ENCODE measurements at places on chromosomes 2 and 18.
A peak's percentile ranks its signal among the peaks of the same experiment; 100 is the strongest.

DNA sequence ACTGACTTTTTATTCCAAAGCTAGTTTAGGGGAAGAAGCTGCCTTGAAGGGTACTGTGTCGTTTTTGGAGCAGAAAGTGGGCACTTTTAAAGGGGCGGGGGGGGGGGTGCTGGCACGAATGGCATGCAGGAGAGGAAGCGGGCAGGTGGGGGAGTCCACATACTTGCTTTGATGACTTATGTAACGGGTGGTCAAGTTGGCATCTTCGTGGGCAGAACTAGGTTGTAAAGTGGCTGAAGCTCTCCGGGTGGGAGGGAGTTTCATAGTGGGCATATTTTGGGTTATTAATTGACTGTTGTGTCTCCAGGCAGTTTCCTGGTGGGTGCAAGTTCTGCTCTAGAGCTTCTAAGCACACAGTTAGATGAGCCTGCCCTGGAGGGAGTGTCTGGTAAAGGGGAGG, 19.9 kb downstream of the PCARE start:
- DNase-seq: no peak

DNA sequence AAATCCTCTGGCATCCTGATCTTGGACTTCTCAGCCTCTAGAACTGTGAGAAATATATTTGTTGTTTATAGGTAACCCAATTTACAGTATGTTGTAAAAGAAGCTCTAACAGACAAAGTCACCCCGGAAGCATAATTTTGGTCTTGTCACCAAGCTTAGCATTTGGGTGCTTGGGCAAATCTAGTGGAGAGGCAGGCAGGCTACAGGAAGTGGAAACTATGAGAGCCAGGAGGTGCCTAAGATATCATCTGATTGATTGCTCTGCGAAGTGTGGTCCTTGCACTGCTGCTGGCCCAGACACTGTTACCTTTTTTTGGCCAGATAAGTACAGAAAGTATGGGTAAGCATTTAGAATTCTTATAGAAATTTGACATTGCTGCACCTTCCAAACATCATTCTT, 102.9 kb downstream of the CDC42EP3 start:
- DNase-seq: no peak

DNA sequence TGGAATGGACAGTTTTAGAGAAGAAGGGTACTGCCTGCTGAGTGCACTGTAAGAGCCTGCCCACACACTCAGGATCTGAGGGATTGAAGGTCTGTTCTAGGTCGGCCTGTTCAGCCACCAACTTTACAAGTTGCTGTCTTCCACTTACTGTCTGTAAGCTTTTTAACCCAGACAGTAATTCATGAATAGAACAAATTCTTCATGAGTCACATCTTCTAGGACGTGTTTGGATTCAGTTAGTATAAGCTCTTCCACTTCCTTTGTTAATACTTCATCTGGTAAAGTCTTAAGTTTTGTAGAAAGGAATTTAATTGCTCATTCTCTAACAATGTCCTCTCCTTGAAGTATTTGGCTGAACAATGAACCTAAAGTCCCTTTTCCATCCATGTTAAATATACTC, 74.6 kb downstream of the PDE11A start:
- no peak for DNase-seq

GRCh38 chr2:203867561-203868200, at the start of gene CTLA4:
CTLA4 (plus strand) TSS chr2:203867771; CDS start chr2:203867943, 172 bp downstream.
- DNase-seq: peak; percentile 29

DNA sequence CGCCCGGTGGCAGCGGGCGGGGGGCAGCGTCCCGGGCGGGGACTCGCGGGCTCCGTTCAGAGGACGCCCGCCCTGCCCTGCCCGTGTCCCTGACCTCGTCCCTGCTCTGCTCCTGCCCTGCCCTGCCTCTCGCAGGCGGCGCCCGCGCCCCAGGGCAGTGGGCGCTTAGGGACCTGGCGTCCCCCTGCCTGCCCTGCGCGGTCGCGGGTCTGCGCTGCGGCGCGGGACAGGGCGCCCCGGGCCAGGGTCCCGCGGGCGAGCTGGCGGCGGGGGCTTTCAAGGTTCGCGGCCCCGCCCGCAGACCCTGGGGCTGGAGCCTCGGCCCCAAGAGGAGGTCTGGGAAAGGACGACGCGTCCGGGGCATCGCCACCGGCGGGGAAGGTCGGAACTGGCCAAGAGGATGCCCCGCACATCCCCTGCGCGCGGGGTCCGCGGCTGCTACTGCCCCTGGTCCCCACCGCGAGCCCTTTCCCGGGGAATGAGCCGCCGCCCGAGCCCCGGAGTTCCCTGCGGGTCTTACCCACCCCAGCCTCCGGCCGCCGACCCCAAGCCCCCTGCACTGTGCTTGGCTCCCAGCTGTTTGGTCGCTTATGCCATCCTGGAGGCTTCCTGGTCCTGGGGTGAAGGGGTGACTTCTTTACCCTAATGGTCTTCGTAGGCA, 679 bp downstream of the RNF144A start:
- DNase-seq: no peak

GRCh38 chr2:23524261-23524706, 139.3 kb downstream of the KLHL29 start:
- no peak for DNase-seq

DNA sequence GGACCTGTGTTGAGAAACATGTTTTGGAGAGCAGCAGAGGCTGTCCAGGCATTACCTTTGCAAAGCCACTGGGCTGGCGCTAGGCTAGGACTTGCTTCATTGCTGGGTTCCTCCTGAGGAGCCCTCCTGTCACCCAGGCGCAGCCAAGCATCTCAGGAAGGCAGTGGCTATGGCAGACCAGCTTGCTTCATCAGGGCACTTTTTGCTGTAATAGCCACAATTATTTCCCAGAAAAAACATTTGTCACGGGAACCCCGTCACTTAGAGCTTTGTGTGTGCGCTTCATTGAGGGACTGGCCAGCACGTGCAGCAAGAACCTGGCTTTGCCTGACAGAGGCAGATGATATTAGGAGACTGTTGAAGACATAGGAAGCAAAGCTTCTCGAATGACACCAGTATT, 36.4 kb downstream of the SLC20A1 start:
- no peak for DNase-seq

- no peak for DNase-seq
These were observed 396.7 kb upstream of the DCC start for GRCh38 chr18:51943281-51943680.
